ENCODE measurements at places on chromosomes 3 and 15.

DNA sequence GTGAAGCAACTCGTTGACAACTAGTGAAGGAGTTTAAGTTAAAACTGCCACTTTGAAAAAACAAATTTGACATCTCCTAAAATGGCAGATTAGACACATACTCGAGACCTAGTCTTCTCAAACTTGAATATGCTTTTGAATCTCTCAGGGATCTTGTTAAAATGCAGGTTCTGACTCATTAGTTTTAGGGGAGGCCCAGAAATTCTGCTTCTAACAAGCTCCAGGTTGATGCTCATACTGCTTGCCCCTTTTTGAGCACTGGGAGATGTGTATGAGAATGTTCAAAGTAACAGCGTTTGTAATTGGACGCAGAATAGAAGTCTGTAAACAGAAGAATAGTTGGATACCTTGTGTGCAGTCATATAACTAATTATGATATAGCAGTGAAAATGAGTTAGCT lies 1.6 kb downstream of the C3orf38 start:
- DNase-seq: peak; percentile 4

GRCh38 chr15:87293031-87293430 lies 963.5 kb downstream of the NTRK3 start:
- no peak for DNase-seq

GRCh38 chr15:31975830-31976229 lies 54.5 kb upstream of the CHRNA7 start:
- no peak for DNase-seq

DNA sequence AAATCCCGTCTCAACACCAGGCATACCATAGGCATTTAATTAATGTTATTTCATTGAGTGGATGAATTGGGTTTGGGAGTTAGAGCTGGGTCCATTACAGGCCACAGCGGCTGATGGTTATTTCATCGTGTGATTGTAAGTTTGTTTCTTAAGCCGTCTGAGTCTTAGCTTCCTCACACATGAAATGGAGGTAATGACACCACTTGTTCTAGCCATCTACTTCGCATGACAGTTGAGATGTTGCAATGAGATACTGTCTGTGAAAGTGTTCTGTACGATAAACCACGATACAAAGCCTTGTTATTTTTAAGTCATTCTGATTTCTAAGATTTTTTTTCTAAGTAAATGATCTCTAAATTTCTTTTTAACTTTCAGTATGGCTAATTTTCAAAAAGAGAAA lies 8.6 kb upstream of the TP63 start:
- no peak for DNase-seq

DNA sequence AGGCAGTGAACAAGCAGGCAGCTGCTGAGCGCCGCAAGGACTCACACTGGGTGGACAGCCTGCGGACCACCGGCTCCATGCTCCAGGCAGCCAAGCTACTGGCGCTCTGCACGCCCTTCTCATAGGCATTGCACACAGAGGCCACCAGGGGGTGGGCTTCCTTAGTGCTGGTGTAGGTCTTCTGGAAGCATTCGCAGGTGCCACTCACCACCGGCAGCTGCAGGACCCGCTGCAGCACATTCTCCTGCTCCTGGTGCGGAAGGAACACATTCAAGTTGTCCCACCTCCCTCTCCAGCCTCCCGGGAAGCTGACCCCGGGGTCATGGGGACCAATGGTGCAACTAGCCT lies 6.0 kb downstream of the PLIN1 start:
- DNase-seq: no peak

All from globus pallidus (tissue), 1 donor.